Lung (tissue), 17 donors: ENCODE measurements at places on chromosomes 3 and 15. TPM values are rescaled to one million over a fixed set of nuclear protein-coding genes. Genes with fewer than 3 reads are reported as not detected.
A peak's percentile ranks its signal among the peaks of the same experiment; 100 is the strongest.

CHRD gene
- total RNA-seq = 16.7 TPM

DNA sequence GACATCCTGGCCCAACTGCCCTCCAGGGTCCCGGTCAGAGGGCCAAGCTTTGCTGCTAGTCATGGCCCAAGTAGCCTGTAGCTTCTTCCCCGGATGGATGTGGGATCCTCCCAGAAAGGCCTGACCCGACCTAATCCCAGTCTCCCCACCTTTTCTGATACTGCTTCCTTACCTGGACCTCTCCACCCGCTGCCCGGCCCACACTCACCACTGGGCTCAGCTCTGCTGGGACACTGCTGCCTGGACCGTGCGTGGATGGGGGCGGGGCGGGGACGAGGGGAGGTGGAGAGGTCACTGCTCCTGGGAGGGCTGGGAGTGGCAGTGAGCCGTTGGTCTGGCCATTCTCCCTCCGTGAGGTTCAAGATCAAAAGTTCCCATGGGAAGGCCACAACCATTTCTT is 40.3 kb upstream of the FURIN start:
- H3K36me3 ChIP-seq = no peaks in the 10 kb centered on the region
- no peak overlapping the region for H3K4me3 ChIP-seq

DNA sequence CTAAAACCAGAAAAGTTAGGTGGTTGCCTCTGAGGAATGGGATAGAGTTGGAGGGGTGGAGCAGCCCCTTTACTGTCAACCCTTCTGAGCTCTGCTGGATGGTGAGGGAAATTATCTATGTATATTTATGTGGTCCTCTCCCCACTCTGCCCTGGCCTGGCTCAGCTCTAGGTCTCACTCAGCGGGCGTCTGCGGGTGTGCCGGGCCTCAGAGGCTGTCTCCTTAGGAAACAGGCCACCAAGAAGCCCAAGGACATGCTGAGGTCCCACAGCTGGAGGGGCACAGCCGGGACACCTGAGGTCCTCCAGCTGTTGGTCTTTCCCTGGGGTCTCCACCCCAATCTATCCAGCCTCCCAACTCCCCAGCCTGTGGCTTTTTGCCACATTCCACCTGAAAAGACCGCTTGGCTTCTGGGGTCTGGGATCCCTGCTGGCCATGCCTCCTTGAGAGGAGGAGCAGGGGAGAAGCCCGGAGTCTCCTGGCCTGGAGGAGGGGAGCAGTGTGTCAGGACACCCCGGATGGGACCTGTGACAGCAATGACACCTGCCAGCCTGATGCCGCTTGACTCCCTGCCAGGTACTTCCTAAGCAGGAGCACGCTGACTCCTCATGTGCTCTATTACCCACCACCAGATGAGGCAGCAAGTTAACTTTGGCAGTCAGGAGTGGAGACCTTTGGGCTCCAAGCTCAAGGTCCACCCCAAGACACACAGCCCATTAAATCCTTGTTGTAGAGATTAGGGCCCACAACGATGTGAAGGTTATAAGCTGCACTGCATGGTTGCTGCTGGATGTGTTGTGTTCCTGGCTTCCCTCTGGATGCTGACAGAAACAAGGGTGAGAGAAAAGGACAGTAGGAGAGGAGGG is at the start of gene SLC28A1:
Gene SLC28A1 (plus strand): TSS at position 747 of the 866 bp plus-strand sequence. CDS start 3,099 bp downstream, outside the sequence.
- peak within 1 kb of the TSS; percentile 39 for H3K27ac ChIP-seq
- no peak within 1 kb of the TSS for H3K4me3 ChIP-seq
- H3K27me3 ChIP-seq = no peaks in the 10 kb centered on the region
- H3K36me3 ChIP-seq = no peaks in the 10 kb centered on the region
- no peak for DNase-seq
- no peaks in the 10 kb centered on the region for H3K4me1 ChIP-seq

DNA sequence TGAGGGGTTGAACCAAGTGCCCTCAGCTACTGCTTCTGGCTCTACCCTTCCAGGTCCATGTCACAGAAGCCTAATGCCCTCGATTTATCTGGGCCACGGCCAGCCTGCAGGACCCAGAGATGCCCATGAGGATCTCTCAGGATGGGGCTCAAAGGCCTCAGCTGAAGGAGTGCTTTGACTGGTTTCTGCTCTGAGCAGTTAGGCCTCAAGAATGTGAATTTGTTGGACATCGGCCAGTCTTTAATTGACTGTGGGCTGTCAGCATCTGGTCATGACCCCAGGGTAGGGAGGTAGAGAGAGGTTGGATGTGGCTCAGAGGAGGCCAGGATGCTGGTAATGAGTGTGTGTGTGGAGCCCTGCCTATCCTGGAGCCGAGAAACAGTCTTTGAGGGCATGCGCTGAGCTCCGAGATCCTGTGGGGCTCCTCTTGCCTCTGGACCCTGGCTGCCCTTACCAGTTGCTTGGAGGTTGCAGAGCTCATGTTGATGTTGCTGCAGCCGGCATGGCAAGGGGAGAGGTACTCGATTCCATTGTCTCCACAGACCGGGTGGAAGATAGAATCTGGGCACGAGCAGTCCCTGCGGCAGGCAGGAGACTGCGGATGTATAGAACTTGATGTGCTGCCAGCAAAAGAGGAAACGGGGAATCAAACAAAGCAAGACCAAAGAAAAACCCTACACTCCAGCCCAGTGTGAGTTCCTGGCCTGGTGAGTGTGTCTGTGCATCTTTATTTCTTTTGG is 49.1 kb upstream of the RAB6B start:
- peaks cover 32% of the 10 kb centered on the region for H3K4me1 ChIP-seq
- no peak overlapping the region for H3K4me3 ChIP-seq
- H3K27me3 ChIP-seq = no peaks in the 10 kb centered on the region

DNA sequence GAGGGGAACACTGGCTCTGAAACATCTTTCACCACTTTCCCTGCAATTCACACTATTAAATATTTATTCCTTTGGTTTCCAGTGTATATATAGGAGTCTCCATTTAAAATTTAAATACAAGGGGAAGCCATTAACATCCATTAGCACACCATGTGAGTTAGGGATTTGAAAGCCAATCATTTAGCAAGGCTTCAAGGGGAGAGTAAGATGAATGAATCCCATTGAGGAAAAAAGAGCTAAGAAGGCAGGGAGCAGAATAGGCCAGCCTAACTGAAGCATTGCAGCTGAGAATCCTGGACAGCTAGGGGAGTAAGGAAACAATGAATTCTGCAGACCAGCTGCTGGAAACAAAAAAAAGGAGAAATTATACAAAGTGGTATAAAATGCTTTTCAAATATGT is 426.1 kb downstream of the IL5RA start:
- no peaks in the 10 kb centered on the region for H3K36me3 ChIP-seq
- H3K4me3 ChIP-seq = no peak overlapping the region
- H3K27me3 ChIP-seq = no peaks in the 10 kb centered on the region
